Activated CD8-positive, alpha-beta memory T cell treated with anti-CD3 and anti-CD28 coated beads, Interleukin-2, amount 50 U/mL, for 48 hours (primary cell): ENCODE measurements at places on chromosomes 1 and 21.

GRCh38 chr1:234610061-234610665 lies at the start of gene IRF2BP2:
Gene IRF2BP2 (minus strand): TSS chr1:234610178. CDS start chr1:234609494, 684 bp downstream.
- DNase-seq = peak; percentile 90

DNA sequence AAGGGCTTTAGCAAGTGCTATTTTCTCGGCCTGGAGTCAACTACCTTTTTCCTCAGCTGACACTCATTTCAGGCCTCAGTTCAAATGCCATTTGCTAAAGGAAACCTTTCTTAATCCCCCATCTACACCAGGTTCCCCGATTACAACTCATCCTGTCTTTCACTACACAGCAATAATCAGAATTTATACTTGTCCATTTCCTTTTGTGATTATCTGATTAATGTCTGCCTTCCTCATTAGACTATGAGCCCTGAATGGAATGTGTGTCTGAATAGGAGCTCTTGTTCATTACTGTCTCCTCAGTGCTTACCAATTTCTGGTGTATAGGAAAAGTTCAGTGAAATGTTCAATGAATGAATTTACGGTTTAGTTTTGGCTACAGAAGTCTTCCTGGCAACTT lies 36.9 kb downstream of the ATP1B1 start:
- no peak for DNase-seq

DNA sequence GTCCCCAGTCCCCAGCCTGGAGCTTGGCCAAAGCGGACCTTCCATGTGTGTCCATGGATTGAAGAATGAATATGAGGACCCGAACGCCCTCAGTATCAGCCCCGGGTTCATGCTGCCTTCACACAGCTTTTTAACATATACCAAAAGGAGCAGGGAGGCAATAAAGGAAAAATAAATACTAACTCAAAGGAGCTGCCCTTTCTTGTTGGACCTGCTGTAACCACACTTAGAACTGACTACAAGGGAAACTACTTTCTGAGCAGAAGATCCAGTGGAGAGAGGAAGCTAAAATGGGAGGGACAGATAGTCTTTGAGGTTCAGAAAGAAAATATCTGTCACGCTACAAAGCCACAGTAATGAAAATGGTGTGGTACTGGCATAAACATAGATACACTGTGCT lies 48.6 kb downstream of the CNN3 start:
- no peak for DNase-seq

- no peak for DNase-seq
Measured at GRCh38 chr1:11620405-11620804, 33.8 kb downstream of the FBXO2 start.
